ENCODE measurements at places on chromosomes 2 and 18.

DNA sequence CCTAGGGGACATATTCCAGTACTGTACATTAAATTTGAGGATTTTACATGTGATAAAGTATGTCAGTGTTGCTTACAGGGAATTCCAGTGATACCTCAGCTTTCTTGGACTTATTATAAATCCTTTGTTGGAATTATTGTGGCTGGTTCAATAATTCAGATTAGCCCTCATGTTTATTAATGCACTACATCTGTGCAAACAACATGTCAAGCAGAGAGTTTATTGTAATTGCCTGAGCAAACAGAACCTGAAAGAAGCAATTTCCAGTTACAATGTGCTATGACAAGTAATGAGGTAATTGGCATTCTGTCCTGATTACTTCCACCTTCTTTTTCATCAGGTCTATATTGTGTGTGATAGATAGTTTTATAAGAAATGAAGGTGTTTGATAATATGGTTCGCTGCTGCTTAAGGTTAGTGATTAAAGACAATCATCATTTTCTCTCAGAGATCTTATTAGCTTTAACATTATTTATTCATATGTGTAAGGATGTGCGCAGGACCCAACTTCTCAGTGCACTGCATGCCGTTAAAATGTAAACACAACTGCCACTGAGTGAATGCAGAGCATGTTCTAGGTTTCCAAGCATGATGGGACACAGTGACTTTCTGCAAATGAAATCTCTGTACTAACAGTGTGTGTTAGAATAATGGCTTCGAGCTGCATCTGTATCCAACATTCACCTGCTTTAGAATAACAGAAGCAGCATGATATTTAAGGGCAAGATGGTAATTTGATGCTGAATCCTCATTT lies 973.7 kb upstream of the POU3F3 start:
- no peak for DNase-seq

GRCh38 chr18:51498085-51498855 lies 300.8 kb upstream of the MEX3C start:
- no peak for DNase-seq

GRCh38 chr2:97676620-97677019 lies 7.1 kb downstream of the C2orf92 start:
- DNase-seq: no peak

- no peak for DNase-seq
These were observed 716 bp downstream of the MMADHC start for GRCh38 chr2:149586898-149587219.

GRCh38 chr2:64056021-64056420 lies 36.8 kb upstream of the VPS54 start:
- DNase-seq: no peak

GRCh38 chr2:44970846-44971450 lies 29.4 kb downstream of the SIX3 start:
- no peak for DNase-seq

- DNase-seq: no peak
These were observed 102.8 kb upstream of the KLHL14 start for GRCh38 chr18:32875625-32876024.

- DNase-seq: no peak
These were observed 74.7 kb upstream of the KCNJ3 start for GRCh38 chr2:154623819-154624218.

GRCh38 chr2:45172760-45173392 lies 163.6 kb upstream of the SIX2 start:
- no peak for DNase-seq

GRCh38 chr2:74843899-74844298 lies 10.0 kb downstream of the HK2 start:
- DNase-seq: peak; percentile 38

GRCh38 chr2:201208563-201209252 lies 25.8 kb downstream of the CASP10 start:
- DNase-seq: no peak

DNA sequence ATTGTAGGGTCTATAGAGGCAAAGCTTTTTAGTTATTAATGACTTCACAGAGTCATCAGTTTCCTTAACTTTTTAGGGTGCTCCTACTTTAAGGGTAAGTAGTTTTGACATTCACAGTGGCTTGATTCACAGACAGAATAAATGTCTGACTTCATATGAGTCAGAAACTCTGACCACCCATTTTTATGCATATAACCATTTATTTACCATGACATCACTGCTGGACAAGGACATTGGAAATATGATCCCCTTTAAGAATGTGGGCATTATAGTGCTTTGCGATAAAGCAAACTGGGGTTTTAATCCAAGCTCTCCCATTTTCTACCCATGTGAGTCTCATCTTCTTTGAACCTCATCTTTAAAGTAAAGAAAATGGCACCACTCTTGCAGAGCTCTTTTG lies 162.0 kb upstream of the MC4R start:
- DNase-seq: peak; percentile 1

GRCh38 chr18:39238981-39239660 lies 1673.5 kb upstream of the CELF4 start:
- no peak for DNase-seq

DNA sequence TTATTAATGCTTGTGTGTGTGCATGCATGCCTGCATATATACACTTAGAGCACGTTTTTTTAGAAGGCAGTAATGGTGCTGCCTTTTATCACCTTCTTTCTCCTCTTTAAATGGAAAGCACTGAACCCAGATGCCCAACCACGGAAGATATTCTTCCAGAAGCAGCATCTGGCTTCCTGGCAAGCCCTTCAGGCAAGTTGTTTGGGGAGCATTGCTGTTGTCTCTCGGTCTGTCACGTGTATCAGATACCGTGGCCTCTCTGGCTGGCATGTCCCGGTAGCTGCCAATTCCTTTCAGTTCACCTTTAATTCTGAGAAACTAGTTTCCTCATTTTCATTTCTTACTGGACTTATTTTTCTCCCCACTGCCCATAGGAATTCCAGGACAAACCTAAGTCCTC lies 587.8 kb downstream of the ARHGAP15 start:
- no peak for DNase-seq

GRCh38 chr2:215884451-215885087 lies 128.8 kb downstream of the MREG start:
- DNase-seq: no peak

DNA sequence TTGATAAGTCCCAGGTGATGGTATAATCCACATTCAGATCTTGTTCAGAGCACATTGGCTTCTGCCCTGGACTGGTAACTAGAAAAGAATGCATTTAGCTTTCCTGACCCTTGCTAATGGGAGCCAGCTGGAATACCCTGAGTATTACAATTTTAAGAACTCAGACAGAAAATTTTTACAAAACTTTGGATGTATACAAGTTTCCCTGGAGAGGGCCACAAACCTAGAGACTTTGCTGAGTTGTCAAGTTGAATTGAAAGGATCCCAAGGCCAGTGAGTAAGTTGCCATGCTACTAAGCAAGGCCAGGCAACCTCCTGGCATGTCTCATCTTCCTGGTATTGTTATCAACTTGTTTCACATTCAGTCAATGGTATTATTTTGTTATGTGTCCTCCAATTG lies 20.0 kb upstream of the NABP1 start:
- DNase-seq: no peak

DNA sequence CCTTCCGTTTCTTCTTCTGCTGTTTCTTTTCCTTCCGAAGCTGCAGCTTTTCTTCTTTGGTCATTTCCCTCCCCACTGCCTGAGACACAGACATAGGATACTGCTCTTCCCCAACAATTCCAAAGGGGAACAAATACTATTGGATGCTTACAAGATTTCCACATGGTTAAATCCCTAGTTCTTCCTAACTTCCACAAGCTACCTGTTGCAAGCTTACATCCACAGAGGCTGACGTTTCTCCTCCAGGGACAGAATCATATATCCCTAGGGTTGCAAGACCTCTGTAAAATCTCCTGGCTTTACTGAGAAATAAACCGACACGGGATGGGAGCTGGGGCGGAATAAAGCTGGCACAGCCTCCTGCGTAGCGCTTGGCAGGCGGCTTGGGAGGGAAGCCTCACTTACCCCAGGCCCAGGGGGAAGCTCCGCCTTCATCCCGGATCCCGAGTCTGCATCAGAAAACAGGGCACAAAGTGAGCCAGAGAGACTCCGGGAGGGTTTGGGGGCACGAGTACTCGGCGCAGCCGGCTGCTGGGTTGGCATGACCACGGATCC lies 590 bp downstream of the EIF2B4 start:
- DNase-seq: peak; percentile 25

DNA sequence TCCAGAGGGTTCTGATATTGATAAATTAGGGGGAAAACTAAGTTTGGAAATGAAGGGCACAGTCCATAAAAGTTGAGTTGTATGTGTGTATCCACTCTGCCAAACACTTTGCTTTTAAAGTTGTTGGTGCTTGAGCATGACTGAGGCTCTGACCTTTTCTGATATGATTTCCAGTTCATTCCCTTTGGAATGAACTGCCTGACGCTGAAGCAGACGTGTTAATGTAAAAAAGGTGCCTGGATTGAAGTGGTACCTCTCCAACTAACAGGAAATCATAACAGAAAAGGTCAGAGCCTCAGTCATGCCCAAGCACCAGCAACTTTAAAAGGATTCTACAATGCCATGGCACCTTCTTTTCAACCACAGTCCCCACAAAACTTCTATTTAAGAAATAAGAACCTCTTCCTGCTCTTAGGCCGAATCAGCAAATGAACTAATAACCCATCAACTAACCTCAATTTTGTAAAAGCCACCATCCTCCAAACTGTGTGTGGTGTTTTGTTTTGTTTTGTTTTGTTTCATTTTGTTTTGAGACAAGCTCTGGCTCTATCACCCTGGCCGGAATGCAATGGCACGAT lies 52.6 kb downstream of the MEMO1 start:
- no peak for DNase-seq

DNA sequence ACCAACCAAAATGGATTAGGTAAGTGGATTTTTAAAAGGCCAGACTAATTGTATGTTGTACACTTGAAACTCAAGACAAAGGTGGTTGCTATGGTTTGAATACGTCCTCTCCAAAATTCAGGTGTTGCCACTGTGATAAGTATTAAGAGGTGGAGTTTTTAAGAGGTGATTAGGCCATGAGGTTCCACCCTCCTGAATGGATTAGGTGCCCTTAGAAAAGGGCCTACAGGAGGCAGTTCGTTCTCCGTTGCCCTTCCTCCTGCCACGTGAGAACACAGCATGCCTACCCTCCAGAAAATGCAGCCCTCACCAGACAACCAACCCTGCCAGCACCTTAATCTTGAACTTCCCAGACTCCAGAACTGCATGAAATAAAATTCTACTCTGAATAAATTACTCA lies 51.2 kb downstream of the CHMP3 start:
- no peak for DNase-seq

GRCh38 chr18:44107187-44107586 lies 573.5 kb upstream of the SETBP1 start:
- no peak for DNase-seq

DNA sequence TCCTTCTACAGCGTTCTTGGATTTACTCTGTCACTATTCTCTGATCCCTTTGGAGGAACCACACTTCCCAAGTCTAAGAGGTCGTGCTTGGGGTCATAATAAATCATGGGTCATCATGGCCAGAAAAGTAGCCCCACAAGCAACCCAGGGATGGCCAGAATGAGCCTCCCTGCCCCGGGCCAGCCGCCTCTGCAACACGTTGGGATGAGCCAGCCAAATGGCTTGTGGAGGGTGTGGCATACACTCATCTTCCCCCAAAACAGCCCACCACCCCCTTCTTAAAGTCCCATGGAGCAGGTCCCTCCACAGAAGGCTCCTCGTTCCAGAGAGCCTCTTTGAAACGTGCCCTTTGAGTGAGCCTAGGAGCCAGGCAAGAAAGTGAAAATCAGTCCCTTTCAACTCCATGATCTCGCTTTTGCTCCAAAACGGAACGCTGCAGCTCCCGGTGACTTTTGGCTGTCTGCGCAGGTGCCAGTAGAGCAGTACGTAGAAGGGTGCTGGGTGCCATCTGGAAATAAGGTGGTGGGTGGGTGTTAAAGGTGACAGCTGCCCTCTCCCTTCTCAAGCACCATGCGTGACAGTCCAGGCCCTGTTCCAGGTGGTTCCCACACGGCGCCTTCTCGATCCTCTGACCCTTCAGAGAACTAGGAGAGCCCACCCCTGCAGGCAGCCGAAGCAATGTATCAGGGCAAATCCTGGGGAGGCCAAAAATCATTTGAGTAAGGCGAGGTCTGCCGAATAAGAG lies 48.5 kb upstream of the FOSL2 start:
- DNase-seq: no peak

DNA sequence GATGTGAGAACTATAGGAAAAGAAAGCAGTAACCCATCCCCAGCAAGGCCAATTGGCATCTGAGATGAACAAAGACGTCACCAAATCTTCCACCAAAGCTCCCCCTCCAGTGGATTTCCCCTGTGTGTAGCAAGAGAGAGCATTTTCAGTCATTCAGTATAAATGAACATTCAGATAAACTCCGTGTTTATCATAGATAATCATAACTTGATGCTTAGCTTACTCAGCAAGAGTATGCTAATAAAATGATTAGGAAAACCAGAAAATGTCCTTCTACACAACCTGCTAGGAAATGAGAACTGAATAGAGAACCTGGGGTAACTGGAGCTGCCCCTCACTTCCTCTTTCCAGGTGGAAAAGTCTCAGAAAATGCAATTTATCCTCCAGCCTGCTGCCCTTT lies 198.0 kb upstream of the CCDC150 start:
- no peak for DNase-seq

DNA sequence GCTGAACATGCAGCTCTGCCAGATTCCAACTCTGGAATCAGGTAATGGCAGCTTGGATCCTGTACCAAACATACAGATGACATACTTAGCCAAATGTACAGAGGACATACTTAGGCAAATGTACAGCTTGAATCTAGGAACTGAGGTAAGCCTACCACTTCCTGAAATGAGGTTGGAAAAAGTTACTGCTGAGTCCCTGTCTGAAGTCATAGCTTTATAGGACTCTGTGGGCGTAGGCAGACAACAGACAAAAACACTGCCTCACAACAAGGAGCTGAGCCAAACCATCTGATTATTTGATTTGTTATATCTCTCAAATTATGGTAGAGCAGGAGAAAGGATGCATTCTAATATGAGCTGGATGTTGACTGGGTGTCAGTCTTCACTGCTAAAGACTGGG lies 290.2 kb upstream of the TCF4 start:
- DNase-seq: no peak

GRCh38 chr18:12858991-12859390 lies 25.0 kb downstream of the PTPN2 start:
- no peak for DNase-seq
